ENCODE measurements at places on chromosomes 6 and 20.

- no peak for DNase-seq
Observed at GRCh38 chr20:46302106-46302505, 6.2 kb downstream of the CDH22 start.

GRCh38 chr6:100166956-100167355 lies 172.9 kb upstream of the MCHR2 start:
- DNase-seq, result no peak

DNA sequence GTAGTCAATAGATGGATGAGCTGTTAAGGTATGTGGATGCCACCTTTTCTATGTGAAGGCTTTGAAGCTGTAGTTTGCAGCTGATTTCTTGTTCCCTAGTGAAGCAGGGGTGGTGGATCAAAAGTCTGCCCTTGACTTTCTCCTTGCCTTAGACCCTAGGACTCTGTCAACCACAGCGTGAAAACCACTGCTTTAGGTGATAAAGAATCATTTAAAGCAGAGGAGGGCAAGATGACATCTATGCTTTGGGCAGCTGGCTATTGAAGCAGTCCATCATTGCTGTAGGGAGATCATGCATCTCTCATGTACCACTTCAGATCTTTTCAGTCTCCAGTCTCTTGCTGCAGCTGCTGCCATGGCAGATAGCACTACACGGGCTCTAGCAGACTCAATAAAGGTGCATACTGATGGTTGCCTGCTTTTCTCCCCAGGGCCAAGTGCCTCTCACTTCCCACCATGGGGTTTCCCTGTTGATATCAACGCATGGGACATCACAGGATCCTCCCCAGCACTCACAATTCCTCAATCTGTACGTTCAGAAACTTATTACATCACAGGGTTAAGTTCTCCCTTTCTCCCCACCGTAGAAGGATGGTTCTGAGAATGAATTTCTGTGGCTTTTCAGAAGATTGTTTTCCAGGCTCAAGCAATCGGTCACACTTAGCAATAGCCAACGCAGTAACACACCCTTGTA lies 122.0 kb upstream of the STMND1 start:
- DNase-seq, result no peak

DNA sequence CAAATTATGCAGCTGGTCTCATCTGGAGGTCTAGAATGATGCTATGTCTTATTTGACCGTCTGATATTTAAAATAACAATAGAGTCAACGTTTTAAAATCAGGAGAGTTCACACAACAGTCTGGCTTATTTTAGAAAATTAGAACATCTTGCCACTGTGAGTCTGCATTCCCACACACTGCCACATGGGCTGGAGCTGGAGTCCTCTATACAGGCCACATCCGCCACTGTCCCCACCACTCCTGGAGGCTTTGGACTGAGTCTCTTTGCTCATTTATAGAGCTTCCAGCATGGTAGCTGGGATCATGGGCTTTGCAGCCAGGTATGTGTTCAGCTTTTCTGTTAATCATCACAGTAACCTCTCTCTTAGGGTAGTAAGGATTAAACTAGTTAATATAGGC lies 68.8 kb upstream of the ZNFX1 start:
- DNase-seq, result no peak

DNA sequence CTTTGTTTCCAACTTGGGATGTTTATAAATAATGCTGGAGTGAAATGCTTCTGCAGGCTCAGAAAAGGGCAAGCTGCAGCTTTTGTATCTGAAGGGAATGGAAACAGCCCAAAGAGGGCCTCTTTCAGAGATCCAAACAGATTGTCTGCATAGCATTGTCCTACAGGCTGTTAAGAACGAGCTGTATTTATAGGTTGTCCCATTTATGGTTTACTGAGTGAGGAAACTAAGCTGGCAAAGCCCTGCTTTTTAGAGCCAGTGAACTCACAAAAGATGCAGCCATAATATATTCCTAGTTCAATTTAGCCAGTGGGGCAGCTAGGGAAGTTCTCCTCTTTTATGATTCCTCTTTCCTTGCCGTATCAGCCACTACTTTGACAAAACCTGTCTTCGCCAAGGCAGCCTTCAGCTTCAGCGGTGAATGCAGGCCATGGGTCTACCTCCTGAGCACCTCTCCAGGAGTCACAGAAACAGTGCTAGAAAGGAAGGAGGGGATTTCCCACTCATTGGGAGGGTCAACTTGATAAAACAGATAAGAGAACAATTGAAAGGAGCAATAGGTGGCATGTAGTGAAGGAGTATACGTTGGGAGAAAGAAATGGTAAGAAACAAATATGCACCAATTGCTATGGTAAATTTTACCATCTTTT lies 15.0 kb downstream of the KIAA0319 start:
- no peak for DNase-seq

- DNase-seq, result no peak
Observed at GRCh38 chr6:18495236-18495635, 108.1 kb downstream of the RNF144B start.

DNA sequence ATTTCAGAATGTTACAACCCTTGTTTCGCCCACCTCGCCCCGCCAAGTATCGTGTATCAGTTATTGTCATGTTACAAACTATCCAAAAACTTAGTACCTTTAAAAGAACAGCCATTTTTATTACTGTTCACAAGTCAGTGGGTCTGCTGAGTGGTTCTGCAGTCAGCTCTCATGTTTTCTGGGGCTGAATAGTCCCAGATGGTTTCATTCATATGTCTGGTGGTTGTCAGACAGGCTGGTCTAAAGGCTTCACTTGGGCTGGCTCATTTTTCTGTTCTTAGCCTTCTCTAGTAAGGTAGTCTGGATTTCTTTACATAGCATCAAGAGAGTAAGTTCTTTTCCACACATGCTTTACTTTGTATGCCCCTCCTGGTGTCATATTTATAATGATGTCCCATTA lies 8.6 kb downstream of the ZNF292 start:
- DNase-seq, result no peak

DNA sequence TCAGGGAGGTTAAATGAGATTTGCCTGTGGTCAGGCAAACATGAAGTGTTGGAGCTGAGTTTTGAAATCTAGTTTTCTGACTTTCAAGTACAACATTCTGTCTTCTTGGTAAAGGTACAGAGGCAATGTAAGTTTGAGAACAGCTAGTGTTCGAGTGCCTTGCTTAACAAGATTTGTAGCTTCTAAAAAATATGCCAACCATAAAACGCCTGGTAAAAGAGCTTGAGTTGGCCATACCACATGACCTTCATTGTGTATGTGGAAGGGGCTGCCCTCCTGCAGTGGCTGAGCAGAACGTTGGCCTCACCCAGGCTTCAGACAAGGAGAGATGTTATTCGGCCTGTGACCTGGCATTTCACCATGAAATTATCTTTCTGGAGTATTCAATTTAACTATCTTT lies 86.5 kb downstream of the MAP7 start:
- no peak for DNase-seq

DNA sequence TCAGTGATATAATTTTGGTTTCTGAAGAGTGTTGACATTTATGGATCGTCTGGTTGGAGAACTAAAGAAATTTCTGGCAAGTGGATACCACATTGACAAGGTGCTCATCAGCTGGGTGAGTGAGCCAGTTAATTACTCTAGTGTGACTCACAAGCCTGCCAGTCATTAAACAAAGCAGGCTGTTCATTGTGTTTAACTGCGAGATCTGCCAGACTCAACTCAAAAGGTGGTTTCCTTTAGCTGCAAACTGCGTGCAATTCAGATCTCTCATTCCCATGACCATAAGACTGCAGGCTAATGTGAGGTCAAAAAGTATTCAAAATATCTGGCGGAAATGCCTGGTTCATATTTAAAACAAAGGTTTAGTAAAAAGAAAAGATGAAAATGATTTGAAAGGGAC lies 32.5 kb upstream of the IYD start:
- DNase-seq, result no peak

DNA sequence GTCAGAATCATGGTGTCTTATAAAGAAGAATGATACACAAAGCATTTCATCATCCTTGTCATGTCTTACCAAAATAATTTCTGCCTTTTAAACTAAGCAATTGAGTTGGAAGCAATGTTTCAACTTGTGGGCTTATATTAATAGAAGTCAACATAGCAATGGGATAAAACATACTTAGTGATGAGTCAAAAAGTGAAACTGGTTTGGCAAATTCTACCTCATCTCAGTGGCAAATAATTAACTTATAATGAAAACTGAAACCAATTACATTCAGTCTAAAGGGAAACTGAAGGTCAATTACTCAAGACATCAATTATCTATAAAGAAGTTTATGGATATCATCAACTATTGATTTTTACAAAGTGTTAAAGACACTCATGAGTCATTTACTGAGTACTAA lies 463.8 kb downstream of the BMP2 start:
- no peak for DNase-seq

GRCh38 chr6:36413489-36414480 lies 26.3 kb upstream of the ETV7 start:
- no peak for DNase-seq

- no peak for DNase-seq
Observed at GRCh38 chr20:36135159-36135558, 19.4 kb upstream of the EPB41L1 start.

GRCh38 chr20:9627219-9627618 lies 112.8 kb downstream of the LAMP5 start:
- DNase-seq, result no peak

DNA sequence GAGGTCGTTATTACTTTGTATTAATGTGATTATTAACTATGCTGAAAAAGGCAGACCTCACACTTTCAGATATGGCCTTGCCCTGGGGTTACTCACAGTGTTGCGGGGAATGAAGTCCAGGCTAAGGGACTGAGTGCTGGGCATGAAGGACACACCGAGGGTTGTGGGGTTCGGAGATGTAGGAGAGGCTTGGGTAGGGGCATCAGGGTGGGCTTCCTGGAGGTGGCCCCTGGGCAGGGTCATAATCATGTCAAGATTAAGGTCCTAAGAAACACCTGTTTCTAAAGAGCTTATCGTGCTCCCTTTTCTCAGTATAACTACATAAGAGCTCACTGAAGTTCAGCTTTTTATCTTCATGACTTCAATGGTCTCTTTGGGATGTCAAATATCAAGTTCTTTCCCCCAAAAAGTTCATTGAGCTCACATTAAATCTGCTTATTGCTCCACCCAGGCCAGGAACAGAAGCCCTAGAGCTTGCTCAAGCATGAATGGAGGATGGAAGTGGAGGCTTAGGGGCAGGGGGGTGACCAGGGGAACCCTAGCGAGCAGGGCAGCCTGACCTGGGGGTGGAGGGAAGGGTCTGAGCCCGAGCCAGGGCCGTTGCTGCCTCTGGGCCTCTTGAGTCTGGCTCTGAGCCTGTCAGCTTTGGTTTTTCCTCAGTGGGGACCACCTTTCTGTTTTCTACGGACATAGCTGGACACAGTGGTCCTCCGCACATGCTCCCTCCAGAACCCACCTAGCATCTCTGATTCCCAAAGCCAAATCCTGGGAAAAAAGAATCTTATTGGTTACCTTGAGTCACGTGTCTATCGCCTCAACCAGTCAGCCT lies 37.3 kb upstream of the TGM2 start:
- no peak for DNase-seq

- DNase-seq, result no peak
Observed at GRCh38 chr20:63183422-63184146, 32.3 kb downstream of the YTHDF1 start.

DNA sequence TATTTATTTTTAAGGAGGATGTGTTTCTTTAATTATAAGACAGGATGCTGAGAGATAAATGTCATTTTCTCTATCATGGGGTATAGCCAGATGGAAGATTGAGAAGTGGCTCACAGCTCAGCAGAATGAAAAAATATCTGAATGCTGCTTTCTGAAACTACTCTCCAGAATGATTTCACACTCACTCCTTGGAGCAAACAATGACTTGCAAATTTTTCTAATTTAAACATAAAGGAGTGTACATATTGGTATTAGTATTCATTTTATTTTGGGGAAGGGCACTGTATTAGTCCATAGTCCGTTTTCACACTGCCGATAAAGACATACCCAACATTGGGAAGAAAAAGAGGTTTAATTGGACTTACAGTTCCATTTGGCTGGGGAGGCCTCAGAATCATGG lies 52.4 kb upstream of the TRIM26 start:
- DNase-seq, result no peak

DNA sequence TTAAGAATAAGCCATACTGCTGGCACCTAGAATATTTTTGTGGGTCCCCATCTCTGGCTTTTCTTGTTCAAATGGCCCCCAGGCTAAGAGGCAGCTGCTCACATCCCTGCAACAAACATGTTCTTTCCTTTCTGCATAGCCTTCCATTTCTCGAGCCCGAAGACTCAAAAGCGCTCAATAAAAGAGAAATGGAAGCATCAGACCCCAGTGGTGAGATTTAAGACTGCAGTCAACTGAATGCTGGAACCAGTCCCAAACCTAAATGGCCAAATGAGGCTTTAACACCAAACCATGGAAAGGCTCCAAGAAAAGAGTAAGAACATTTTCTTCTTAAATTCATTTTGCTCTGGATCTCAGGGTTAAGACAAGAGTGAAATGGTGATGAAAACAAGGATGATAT lies 122.1 kb upstream of the TRAF3IP2 start:
- DNase-seq, result no peak

GRCh38 chr6:37990762-37991525 lies 171.4 kb downstream of the ZFAND3 start:
- DNase-seq, result peak; percentile 31

- no peak for DNase-seq
Observed at GRCh38 chr20:1949347-1950100, 44.3 kb downstream of the PDYN start.

DNA sequence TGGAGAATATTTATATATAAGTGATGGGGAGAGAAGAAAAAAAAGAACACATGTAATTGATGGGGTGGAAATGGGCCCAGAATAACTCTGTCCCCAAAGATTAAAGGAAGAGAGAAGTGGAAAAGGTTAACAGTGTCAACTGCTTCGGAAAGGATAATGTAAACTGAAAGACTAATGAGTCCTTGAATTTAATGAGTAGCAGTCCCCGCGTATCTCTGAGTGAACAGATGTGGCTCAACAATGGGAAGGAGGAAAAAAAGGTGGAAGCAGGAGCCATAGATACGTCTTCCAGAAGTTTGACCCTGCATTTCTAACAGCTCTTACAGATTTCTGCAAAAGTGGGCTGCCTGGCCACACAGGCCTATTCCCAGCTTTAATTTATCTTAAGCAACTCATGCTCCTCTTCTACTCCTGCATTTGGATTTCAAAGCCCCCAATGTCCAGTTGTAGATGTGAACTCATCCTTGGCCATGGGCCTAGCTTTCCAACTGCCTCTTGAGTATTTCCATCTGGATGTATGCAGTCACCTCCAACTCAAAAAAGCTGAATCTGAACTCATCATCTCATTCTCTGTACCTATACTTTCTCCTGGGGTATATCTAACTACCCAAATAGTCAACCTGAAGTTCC lies 61.3 kb downstream of the DST start:
- no peak for DNase-seq

DNA sequence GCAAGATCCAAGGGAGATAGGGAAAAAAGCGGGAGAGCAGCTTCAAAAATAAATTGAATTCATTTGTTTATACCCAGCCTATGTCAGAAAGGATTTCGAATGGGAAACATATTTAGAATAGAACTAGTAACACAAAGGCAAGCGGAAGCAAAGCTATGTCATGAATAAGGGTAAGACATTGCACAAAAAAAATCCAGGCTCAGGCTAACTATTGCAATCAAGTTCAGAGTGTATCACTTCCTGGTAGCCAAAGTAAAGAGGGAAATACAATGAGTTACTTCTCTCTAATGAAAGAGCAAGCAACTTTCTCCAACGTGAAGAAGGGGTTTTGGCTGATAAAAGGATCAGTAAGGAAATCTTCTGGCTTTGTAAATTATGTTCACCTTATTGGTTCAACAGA lies 212.8 kb downstream of the ZMYND8 start:
- no peak for DNase-seq

All from smooth muscle cell of the brain vasculature (primary cell).